ENCODE measurements at places on chromosomes 6 and 20.

DNA sequence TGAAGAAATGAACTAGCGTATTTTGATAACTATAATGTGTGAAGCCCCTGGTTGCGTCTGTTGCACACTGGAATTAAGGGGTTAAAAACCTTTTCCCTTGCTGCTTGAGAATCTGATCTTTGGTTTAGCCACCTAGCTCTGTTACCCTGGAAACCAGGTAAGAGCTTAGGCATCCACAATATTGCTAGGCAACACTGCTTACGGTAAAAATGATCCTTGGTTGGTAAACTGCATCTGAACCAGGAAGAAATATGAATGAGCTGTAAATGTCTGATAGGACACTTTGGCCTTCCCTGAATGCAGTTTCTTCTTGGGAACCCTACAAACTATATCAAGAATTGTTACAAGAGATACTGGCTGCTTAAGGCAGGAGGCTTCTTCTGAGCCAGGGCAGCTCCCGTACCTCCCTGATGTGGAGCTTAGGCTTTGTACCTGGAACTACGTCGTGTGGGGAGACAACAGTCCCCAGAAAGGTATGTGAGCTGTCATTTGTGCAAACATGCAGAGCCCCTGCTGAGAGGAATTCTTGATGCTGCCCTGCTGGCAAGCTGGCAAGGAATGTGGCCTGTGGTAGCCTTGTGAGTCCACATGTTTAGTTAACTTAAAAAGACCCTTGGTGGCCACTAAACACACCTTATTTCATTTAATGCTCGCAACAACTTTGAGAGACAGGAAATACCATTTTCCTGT lies 18.4 kb downstream of the UBE3D start:
- DNase-seq: no peak

GRCh38 chr6:134534708-134535149 lies 216.8 kb upstream of the SGK1 start:
- DNase-seq: no peak

DNA sequence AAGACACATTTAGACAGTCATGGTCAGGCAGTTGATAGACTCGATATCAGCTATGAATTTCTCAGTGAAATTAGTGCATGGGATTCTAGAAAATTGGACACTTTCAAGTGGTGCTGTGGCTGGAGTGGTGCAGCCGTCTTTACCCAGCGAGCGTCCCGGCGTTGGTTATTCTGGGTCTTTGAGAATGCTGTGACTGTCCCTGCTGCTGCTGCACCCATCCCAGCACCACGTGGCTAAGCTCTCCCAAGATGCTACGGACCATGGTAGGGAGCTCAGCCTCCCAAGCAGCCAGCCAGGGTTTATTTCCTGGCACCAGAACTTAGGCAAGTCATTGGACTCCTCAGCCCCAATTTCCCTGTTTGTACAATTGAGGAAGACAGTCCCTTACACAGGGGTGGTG lies 147.2 kb upstream of the RPS6KA2 start:
- no peak for DNase-seq

DNA sequence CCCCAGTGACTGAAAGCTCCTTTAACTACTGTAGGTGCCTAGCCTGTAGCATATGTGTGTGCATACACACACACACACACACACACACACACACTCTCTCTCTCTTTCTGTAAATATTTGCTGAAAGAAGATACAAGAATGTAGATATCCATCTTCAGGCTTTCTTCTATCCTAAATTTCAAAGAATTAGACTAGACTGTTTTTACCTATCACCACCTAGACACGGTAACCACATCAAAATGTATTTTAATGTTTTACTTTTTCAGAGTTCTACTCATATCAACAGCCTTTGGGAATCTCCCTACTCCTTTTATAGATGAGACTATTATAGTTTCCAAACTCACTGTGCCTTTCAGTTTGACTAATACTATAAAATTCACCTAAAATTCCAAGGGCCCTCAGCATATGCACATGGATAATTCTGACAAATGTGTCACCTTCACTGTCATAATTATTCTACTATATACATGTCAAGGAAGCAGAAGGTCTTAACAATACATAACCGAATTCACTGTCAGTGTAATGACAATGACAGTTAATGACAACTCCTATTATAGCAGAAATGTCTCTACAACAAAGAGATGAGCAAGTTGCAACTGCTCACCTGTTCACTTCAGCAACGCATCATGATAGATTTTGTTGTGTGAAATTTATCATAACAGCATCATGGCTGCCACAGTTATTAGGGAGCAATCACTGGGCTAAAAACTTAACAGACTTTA lies 236.5 kb downstream of the GMPR start:
- no peak for DNase-seq

GRCh38 chr20:40775561-40776146 lies 86.6 kb upstream of the MAFB start:
- no peak for DNase-seq
